ENCODE measurements at places on chromosomes 13 and 19.
A peak's percentile ranks its signal among the peaks of the same experiment; 100 is the strongest.

DNA sequence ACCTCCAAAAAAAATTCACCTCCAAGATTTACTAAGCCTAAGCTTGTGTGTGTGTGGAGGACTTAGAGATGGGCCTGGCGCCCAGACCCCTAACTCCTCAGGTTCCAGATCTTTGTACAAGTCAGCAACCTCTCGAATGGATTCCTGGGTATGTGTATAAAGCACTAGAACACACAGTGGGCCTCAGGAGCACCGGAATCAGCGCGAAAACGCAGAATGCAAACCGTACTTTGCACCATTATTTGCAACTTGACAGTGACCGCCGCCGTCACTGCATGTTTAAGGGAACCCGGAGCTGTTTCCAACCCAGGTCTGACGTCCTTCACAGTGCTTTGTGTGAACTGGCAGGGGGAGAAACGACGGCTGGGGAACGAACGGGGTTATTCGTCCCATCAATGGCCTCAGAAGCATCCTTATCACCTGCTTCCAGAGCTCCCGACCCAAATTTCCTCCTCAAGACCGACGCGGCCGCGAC lies 688 bp downstream of the ZNF606 start:
- peak; percentile 6 for DNase-seq

GRCh38 chr13:44932171-44932849 lies 57.0 kb downstream of the NUFIP1 start:
- DNase-seq: no peak

DNA sequence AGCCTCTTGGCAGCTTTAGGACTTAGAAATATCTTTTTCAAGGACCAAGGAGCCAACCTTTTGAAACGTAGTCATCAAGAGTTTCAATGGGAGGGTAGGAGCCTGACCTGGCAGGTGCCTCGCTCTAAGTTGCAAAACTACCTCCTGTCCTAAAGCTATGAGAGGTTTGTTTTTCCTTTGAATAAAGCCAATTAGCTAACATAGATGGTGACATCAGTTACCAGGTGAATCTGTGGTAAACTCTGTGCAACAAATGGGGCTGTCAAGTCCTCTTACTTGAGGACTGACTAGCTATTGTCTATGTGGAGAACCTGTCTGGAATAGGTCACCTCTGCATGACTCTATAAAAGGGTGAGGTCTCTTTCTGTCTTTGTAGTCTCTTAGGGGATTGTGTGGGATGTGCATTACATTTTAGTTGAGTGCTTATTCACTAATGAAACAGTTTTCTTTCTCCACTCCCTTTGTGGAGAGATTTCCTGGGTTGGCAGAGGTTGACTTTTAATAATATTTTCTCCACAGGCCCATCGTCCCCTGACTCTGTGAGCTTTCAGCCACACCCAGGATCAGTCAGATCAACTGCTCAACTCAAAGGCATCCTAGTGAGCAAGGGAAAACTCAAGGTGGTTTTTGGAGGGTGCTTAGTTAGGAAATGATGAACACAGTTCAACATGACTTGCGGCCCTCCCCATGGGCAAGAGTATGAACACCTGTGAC lies 9.9 kb downstream of the ARL11 start:
- DNase-seq: no peak

GRCh38 chr13:39196965-39197646 lies 158.8 kb downstream of the NHLRC3 start:
- DNase-seq: no peak

DNA sequence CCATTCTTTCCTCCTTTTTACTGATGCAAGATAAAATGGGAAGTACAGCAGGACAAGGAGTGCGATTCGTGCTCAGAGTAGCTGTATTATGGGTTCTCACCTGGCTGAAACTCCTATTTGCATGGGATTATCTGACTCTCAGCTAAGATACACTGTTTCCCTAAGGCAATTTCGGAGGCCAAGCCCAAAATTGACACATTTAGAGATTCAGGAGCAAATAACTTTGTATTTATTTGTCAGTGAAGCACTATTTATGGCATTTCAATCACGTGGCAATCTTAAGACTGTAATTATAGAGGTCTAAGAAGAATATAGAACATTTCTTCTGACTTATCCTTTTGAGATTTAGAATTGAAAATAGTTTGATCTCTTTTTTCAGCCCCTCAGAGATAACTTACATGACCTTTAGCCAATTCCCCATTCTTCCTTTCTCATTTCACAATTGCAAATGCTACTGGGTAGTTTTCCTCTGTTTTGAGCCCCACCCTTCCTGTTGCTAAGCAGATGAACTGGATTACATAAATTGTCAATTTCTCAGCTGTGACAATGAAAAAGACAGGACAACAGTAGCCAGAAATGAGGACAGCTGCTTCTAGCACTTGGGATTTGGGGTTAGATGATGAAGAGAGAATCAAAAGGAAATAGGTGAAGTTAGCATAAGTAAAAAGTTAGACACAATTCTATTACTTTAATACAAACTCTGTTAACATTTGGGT lies 122.7 kb upstream of the FRY start:
- DNase-seq: no peak

DNA sequence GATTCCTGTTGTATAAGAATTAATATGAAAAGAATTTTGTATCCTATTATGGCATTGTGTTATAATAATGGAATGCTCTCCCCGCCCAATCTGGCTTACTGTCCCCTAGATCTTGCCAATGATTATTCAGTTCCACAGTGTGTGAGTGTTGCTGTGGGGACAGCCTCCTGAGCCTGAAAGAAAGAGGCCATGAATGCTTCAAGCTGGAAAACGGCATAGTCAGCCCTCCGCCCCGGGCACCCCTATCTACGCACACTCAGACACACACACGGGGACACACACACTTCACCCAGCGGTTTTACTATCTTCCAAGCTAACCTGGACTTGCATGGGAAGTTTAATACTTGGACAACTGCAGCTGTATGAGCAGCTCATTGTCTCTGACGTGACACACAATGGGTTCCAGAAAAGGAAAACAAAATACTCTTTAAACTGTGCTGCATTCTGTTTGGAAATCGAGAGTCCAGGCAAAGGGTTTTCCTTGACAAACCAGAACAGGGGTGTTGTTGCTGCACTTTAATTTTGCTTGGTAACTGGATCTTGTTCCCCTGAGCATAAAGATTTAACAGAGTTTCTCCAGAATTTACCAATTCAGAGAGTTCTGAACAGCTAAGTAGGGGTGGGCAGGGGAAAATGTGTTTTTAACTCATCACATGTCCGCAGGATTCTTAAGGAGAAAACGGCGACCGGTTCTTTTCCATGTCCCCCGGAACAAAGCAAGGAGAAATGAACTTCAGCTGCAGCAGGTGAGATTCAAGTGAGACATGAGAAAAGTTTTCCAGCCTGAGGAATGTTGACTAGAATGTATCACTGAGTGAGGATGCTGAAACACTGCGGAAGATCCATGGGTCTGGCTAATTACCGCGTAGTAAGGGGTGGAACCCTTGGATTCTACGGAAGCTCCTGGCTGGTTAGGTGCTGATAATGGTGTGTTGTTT lies 472.9 kb downstream of the FOXO1 start:
- no peak for DNase-seq
